ENCODE measurements at places on chromosomes 12 and 14.

GRCh38 chr12:72074065-72074464, 135.4 kb downstream of the TPH2 start:
- no peak for DNase-seq

- no peak for DNase-seq
Observed at GRCh38 chr12:93134893-93135285, 205.8 kb upstream of the EEA1 start.

- no peak for DNase-seq
Observed at GRCh38 chr12:15664491-15664890, 124.7 kb downstream of the EPS8 start.

DNA sequence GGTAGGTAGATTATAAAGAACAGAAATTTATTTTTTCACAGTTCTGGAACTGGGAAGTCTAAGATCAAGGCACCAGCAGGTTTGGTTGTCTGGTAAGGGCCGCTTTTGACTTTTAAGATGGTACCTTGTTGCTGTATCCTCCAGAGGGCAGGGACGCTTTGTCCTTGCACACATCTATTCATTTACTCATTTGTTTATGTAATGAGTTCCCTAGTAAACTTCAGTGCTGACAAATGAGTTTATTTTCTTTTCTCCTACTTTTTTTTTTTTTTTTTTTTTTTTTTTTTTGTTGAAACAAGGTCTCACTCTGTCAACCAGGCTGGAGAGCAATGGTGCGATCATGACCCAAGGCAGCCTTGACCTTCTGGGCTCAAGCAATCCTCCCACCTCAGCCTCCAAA, 195.7 kb downstream of the FBXL14 start:
- DNase-seq = no peak

DNA sequence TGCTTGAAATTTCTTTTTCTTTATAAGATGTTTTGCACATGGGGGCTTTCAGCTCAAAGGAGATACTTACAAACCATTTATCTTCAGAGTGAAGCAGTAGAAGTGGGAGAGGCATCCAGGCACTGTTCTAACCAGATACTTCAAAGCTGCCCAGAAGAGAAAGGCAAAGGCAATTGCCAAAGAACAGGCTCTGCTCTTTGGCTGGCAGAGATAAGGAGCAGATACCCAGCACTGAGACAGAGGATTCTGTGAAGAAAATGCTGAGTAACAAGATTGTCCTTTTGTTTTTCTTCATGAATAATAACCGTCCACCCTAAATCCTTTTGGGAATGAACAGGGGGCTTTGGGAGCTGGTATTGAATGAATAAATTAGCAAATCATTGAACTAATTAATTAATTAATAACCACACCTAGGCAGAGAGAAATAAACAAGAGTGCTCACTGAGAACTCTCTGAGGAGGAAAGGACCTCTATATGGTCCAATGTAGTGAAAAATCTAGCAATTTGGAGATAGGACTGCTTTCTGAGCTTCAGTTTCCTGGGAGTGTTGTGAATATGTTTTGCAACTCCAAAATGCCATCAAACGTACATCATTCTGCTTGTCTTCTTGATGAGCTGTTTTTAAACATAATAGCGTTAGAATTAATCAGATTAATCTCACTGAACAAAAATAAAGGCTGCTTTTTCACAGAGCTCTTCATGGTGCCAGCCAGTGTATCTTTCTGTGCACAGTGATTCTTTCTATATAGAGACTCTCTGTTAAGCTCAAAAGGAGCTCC, 192.8 kb upstream of the AMIGO2 start:
- no peak for DNase-seq

DNA sequence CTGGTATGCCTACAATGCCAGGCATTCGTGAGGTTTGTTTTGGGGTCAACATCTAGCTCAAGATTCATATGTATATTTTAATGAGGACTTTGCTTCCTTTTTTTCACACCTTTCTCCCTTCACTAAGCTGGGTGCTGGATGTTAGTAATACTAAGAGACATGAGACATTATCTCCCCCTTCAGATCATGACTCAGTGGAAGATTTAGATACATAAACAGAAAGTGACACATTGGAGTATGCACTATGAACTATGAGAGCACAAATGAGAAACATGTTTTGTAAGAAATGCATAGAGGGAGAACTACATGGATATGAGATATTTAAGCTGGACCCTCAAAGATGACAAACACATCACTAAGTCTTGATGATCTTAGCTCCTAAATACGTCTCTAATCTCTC, 286.3 kb downstream of the RPAP3 start:
- no peak for DNase-seq

- DNase-seq = no peak
Observed at GRCh38 chr12:52229836-52230343, 3.2 kb upstream of the KRT7 start.

- no peak for DNase-seq
Observed at GRCh38 chr14:30468354-30468753, 90.6 kb upstream of the G2E3 start.

GRCh38 chr12:7039403-7039802, 21.1 kb upstream of the C1S start:
- no peak for DNase-seq

- no peak for DNase-seq
Observed at GRCh38 chr12:64528616-64529015, 76.7 kb downstream of the TBK1 start.

- DNase-seq = no peak
Observed at GRCh38 chr14:99727096-99727870, 43.2 kb downstream of the CYP46A1 start.

GRCh38 chr12:6292606-6293005, 17.9 kb upstream of the PLEKHG6 start:
- DNase-seq = no peak

DNA sequence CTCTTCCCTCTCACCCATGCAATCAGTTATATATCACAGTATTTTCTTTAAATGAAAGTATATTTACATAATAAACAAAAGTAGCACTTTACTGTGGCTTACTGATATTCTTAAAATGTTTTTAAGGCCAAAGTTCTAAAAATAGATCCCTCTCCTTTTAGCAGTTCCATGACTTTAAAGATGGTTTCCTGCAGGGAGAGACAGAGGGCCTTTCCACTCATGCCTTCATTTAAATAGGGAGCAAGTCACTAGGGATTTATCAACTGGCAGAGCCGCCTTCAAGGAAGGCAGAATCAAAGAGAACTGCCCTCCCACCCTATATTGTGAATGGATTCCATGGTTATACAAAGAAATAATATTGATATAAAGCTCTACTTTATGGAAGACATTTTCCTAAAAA, 55.5 kb downstream of the DUSP16 start:
- no peak for DNase-seq

GRCh38 chr12:95484524-95484923, 10.6 kb downstream of the METAP2 start:
- no peak for DNase-seq

DNA sequence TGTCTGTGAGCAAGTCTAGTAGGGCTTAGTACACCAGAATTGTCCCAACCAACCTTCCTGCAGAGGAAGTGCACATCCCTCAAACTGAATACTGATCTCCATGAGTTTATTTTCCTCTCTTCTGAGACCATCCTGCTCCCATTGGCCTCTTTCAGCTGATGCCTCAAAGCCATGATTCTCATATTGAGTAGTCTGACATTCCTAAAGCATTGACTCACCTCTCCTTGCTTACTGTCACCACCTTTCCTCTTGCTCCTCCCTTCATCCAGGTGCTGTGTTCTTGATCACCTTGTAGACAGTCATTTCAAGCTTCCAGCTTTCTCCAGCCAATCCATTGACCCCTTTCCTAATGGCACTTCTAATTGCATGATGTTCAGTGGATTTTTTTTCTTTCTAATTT, 583.7 kb upstream of the USP15 start:
- no peak for DNase-seq

- no peak for DNase-seq
Observed at GRCh38 chr14:89252887-89253532, 164.0 kb downstream of the FOXN3 start.

DNA sequence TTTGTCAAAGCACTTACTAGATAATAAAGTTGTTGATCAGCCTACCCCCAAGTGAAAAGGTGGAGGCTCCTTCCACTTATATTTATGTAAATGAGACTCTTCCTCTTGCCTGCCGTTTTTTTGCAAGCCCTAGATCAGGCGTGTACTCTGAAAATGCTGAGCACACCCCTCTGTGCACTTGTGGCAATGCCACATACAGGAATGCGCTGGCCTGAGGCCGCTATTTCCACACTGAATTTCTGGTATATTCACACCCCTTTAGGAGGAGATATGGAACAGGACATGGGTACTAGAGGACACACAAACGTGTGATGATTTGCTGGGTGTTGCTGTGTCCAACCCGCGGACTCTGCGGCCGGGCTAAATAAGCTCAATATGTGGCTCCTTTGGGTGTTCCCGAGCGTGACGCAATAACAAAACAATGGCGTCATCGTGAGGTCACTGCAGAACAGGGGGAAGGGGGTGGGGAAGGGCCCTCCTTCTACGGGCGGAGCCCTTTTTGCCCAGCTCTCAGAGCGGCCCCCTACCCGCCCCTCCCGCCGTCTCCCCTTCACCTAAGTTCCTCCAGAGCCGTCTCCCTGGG, 554 bp upstream of the TSPAN31 start:
- DNase-seq = peak; percentile 70

GRCh38 chr12:55425954-55426353, at the start of gene OR6C76:
Gene OR6C76, plus strand, starts transcription at chr12:55426254. Its CDS starts 0 bp downstream, at chr12:55426254.
- DNase-seq = no peak

DNA sequence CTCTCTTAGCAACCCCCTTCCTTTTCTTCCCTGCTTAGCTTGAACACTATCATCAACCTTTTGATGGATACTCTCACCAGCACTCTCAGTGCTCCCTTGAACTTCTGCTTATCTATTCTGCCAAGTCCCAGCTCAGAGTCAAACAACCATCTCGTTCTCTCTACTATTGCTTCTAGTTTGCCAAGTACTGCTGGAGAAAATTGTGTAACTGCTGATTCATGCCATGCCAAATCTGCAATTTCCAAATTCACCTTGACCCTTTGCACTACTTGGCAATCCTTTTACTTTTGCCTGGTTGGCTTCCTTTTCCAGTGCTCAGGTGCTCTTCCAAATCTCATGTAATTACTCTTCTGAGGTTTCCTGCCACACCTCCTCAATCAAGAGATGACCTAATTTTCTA, 2.8 kb upstream of the CCDC196 start:
- no peak for DNase-seq

DNA sequence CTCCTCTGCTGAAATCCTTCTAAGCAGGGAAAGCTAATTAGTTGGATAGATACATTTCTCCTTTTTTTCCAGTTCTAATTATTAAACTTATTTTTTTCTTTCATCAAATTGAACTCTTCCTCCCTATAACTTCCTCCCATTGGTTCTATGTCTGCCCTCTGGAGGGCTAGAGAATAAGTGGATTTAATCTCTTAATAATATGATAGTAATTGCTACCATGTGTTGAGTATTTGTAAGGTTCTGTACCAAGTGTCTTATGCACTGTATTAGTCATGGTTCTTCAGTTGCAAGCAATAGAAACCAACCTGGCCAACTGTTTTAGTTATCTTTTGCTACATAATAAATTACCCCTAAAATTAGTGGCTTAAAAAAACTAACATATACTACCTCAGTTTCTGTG, 190.5 kb upstream of the PLXNC1 start:
- DNase-seq = no peak

GRCh38 chr14:100708425-100709288, 18.0 kb upstream of the DLK1 start:
- no peak for DNase-seq

DNA sequence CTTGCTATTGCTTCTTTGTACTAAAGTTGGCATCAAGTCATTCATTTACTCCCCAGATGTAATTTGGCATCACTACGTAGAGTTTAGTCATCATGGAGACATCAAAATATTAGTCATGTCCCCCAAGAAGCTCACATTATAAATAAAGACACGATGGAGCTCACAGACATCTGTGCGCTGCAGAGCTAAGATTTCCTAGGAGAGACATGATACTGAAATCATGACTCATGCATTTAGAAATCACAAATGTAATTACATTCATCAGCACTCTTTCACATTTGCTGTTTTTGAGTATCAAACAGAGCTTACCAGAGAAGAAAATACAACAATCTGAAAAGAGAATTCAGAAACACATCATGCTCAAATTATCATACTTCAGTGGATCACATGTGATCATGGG, 169.8 kb downstream of the LRIG3 start:
- no peak for DNase-seq

GRCh38 chr12:105576261-105576660, 245.8 kb downstream of the C12orf75 start:
- no peak for DNase-seq

GRCh38 chr14:65354715-65355114, 57.8 kb upstream of the FUT8 start:
- DNase-seq = no peak

- DNase-seq = no peak
Observed at GRCh38 chr12:117142094-117142493, 42.9 kb upstream of the TESC start.

GRCh38 chr14:65565948-65566347, 153.4 kb downstream of the FUT8 start:
- DNase-seq = no peak

GRCh38 chr12:26467351-26467750, 272.0 kb downstream of the SSPN start:
- no peak for DNase-seq

GRCh38 chr12:115203701-115204100, 519.7 kb upstream of the TBX3 start:
- no peak for DNase-seq

DNA sequence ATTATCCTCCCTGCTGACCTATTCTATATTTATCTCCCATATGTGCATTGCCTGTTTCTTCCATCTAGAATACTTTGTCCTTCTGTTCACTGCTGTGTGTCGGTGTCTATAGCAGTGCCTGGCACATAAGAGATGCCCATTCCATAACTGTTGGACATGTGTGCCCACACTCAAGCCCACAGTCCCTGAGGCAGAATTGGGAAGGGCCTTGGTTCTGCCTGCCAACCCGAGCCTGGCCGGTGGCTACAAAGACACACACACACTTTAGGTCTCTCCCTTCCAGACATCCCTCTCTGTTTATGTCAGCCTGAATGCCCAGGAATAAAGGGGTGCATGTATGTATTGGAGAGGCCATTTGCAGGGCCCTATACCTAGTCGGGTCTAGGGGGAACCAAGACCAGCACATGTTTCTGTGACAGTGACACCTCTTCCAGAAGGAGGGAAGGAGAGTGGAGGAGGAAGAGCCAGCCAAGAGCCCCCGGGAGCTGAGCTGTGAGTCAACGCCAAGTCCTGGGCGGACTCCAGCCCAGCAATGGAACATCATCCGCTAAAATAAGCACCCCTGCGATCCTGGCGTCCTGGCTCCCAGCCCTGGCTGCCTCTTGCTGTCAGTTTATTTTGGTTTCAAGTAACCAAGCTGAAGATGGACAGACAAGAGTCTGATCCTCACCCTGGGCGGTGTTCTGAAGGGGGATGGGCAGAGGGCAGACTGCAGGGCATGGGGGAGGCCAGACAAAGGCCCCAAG, 4.3 kb upstream of the ASB2 start:
- no peak for DNase-seq
